ENCODE measurements at places on chromosomes 6 and 20.

GRCh38 chr6:95249175-95249574 is 328.2 kb upstream of the MANEA start:
- DNase-seq: peak; percentile 61

DNA sequence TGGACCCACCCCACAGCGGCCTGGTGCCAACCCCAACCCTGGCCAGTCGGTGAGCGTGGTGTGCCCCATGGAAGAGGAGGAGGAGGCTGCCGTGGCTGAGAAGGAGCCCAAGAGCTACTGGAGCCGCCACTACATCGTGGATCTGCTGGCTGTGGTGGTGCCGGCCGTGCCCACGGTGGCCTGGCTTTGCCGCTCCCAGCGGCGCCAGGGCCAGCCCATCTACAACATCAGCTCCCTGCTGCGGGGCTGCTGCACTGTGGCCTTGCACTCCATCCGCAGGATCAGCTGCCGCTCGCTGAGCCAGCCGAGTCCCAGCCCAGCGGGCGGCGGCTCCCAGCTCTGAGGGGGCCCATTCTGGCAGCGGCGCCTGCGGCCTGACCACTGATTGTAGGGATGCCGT is 23.2 kb downstream of the SDCBP2 start:
- DNase-seq: no peak

GRCh38 chr6:16471222-16471909 is 233.0 kb downstream of the GMPR start:
- peak; percentile 74 for DNase-seq

- no peak for DNase-seq
These were observed 626.1 kb upstream of the ID4 start for GRCh38 chr6:19210849-19211590.

GRCh38 chr20:3739926-3740451 is 7.5 kb downstream of the HSPA12B start:
- no peak for DNase-seq

- no peak for DNase-seq
These were observed 50.7 kb upstream of the TOX2 start for GRCh38 chr20:43863821-43864544.

- no peak for DNase-seq
These were observed 27.6 kb upstream of the ADA start for GRCh38 chr20:44678990-44679611.

DNA sequence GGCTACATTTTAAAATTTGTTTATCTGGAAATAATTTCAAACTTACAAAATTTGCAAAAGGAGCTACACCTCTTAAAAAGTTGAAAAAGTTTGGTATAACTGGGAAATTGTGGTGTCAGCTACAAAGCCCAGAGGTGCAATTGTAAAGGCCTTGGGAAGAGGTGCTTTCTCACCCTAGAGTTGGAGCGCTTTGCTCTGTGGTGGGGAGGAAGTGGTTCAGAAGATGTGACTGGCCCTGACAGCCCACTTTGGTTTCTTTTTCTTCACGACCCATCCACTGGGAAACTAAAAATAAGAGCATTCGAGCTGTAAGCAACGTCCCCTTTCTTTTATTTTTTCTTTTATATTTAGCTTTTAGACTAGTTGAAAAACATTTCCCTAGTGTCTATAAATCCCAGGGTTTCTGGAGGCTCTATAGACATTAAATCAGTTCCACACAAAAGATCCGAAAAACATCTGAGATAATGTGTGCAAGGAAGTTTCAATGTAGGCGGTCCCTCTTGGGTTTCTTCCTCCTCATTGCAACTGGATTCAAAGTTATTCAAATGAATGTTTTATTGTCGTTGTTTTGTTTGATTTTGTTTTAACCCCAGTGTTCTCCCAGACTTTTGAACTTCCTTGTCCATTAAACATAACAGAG is 397.8 kb downstream of the KIF16B start:
- DNase-seq: no peak

- DNase-seq: no peak
These were observed 624.7 kb downstream of the CD109 start for GRCh38 chr6:74320715-74321114.

DNA sequence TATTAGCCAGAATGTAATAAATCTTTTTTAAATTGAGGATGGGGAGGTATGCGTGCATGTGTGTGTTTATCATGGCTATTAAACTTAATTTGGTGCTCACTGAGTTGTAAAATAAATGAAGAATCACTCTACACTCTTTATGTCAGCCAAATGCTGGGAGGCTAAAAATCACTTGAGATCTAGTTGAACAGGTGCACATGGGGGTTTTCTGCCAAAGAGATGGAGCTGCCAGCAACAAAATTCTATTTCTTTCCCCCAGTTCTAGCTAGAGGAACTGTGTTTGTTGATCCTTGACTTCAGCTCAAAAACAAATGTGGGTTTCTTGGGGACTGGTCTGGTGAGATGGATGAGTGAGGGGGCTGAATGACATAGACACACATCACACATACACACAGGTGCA is 183.3 kb upstream of the BTBD3 start:
- DNase-seq: no peak

GRCh38 chr20:49694450-49695071 is 19.1 kb downstream of the B4GALT5 start:
- no peak for DNase-seq

- no peak for DNase-seq
These were observed 690.7 kb downstream of the KIF16B start for GRCh38 chr20:15882553-15882952.

DNA sequence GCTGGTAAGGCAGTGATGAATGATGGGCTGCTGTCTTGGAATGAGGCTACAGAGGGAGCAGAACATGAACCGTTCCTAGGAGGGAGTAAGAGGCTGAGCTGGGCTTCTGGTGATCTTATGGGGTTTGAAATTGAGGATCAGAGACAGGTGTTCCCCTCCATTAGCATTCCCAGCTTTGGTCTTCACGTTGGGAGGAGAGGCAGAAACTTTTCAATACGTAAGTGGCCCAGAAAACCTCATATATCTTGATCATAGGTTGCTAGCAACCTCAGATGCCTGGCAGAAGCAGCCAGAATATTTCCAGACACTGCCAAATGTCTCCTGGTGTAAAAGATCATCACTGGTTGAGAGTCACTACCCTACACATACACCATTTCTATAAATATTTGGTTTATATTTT is 167.1 kb downstream of the INSM1 start:
- DNase-seq: no peak

DNA sequence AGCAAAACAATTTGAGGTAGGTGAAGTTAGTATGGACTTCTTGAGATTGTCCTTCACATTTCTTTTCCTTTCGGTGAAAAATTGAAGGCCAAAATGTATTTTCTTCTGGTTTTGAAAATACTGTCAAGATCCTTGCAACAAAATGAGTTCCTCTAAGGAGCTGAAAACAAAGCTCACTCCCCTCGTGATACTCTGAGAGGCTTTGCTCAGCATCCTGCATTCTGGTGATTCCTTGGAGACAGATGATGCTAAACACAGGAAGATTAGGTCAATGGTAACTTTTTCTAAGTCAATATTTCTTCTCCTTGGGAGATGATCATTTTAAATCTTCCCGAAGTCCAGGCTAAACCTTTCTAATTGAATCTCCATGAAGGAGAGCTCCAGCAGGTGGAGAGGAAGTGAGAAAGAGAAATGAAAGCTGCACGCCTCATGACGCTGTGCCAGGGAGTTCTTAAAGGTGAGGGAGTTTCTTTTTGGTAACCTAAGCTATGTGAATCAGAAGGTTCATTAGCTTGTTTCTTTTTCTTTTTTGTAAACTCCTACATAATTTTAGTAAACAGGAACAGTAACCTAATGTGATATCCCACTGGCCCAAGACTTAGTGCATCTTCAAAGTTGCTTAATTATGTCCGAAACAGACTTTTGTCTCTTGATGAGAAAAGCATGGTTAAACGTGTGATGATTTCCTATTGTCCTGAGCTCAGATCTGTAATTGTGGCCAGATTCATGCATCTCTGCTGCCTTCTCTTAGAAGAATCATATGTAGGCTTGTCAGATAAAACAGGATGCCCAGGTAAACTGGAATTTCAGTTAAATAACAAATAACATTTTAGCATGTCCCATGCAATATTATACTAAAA is 15.0 kb downstream of the ESR1 start:
- no peak for DNase-seq

GRCh38 chr20:35568645-35569044 is 26.8 kb downstream of the ERGIC3 start:
- no peak for DNase-seq

DNA sequence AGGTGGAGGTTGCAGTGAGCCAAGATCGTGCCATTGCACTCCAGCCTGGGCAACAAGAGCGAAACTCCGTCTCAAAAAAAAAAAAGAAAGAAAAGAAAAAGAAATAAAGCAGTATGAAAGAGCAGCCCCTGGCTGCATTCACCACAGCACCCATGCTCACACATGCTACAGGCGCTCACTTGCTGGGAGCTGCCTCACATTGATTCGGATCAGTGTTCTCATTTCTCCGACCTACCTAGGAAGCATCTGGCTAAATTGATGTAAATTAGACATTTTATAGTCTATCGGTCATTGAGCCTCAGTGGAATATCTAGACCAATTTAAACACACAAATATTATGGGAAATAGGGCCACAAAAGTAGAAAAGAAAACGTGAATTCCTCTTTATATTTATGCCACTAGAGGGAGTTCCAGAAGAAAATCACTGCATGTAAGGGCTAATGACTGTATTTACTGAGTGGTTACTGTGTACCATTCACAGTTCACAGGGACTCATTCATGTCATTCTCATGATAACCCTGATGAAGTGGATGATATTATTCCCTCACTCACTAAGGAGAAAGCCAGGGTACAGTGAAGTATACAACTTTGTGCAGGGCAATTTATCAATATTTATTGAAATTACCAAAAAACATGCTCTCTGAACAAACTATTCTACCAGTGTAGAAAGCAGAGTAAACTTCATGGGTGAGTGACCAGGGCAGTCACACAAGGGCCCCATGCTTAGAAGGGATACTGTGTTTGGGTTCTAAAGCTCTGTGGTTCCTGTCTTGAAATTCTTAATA is 5.3 kb upstream of the MOG start:
- DNase-seq: peak; percentile 21

DNA sequence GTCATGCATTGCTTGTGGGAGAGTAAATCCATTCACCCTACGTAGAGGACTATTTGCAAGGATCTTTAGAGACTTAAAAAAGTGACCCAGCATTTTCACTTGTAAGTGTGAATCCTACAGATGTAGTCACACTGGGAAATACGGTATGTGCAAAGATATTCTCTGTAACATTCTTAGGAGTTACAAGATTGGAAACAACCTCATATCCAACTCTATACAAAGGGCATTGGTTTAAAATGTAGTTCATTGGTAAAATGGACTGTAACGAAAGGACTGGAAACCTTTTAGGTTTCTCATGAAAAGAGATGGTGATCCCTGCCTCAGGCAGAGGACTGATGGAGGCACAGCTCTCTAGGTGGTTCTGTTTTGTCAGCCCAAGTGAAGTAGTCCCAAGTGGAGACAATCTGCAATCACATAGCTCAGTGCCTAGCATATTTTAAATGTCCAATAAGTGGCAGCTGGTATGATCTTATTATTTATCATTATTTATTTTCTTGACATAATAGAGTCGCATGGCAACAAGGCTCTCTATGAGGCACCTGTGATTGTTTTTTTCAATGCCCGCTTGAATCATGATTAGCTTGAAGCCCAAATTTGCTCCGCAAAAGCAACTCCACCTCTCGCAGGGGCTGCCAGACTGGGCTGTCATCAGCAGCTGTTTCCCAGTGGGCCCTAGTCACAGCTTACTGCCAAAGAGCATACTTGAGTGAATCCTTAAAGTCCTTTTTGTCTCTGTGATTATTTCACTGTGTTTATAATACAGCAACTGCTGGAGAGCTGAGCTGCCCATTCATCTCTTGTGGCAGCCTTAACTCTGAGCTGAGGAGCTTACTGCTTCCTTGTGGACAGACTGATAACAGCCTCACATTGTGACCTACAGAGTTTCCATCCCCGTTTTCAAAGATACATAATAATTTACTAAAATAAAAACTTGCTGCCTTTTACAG is 19.8 kb upstream of the ENPP1 start:
- peak; percentile 92 for DNase-seq

DNA sequence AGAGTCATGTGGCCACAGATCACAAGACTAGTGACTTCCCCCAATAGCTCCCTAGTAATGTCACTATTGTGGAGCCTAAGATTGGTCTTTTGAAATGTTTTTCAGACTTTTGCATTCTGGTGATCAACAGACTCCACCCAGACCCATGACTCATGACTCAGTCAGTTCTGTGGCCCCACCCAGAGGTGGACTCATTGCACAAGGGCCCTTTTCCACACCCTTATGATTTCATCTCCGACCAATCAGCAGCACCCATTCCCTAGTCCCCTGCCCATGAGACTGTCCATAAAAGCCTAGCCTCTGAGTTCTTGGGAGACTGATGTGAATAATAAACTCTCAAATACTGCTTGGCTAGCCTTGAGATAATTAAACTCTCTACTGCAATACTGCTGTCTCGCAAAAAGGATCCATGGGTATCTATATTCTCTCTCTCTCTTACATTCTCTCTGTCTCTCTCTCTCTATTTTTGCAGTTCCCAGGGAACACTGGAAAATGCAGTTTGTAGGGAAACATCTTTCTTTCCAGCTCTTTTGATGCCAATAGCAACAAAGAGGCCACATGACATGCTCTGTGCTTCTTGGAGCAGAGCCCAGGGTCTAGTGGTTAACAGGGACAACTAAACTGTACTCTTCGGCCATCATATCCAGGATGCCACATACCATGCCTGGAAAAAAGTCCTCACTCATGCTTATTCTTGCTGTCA is 71.3 kb upstream of the IYD start:
- no peak for DNase-seq

GRCh38 chr6:7742223-7742785 is 16.4 kb downstream of the BMP6 start:
- DNase-seq: no peak

GRCh38 chr6:37952027-37952426 is 132.5 kb downstream of the ZFAND3 start:
- DNase-seq: no peak

DNA sequence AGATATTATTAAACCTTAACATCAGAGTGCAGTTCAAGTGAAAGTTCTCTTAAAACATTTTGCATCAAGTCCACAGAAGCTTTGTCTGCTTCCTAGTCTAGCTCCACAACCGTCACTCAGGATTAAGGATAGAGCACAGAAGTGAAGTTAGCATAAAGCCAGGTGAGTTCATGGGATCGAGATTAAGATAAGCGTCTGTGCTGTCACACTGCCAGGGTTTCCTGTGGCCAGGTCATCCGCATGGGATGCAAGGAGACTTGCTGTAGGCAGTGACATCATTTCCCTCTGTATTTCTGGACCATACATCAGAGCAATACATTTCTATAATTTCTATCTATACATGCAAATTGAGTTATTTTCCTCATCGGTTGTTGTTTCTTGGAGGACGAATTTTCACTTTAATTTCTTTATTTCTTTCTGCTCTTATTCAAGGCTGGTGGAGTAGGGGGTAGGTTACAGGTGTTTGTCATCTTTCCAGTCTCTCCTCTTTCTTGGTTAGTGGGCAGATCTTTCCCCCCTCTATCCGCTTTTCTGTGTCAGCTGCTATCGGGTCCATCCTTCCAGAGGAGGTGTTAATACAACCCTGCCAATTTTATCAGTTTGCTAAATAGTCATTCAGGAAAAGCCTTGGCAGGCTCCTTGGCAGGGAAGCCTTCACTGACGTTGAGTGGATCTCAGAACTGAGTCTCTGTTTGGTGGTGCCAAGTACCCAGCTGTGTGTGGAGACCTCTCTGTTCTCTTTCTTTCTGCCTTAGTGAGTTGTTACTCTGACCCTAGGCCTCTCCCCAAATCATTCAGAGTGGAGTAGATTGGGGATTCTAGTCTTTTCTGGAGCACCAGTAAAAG is 307.6 kb upstream of the MAP3K7 start:
- DNase-seq: no peak

GRCh38 chr6:12440981-12441380 is 150.8 kb downstream of the EDN1 start:
- DNase-seq: no peak

GRCh38 chr20:23160536-23161243 is 74.6 kb upstream of the CD93 start:
- DNase-seq: no peak

GRCh38 chr6:150267686-150268561 is 100.9 kb upstream of the IYD start:
- DNase-seq: no peak

Data from umbilical cord (tissue), 2 donors.